ENCODE measurements at places on chromosomes 6 and 20.

DNA sequence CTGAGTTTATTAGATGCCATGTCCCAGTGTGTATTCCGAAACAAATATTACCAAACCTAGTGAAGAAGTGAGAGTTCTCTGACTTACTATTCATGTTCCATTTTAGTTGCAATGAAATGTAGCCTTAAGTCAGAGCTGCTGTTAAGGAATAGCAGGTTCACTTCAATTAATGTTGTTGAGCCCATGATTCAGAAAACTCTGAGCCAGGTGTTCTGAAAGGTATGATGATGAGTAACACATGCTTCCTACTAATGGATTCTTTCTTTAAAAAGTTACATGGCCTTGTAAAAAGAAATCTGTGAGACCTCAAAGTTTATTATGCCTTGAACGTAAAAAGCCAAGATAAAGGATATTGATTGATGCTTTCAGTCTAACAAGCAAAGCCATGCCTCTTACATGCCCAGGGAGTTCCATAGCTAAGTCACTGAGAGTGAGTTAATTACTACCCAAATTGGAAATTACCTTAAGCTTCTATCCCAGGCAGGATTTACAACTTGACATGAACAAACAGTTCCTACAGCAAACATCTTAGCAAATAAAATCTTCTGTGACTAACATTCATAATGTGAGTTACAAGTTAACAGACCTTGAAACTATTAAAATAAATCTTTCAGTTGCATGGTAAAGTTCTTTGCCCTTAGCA is 122.9 kb downstream of the AKAP7 start:
- no peak for DNase-seq

- DNase-seq: no peak
These were observed 2.9 kb upstream of the SLC22A1 start for GRCh38 chr6:160118620-160119229.

DNA sequence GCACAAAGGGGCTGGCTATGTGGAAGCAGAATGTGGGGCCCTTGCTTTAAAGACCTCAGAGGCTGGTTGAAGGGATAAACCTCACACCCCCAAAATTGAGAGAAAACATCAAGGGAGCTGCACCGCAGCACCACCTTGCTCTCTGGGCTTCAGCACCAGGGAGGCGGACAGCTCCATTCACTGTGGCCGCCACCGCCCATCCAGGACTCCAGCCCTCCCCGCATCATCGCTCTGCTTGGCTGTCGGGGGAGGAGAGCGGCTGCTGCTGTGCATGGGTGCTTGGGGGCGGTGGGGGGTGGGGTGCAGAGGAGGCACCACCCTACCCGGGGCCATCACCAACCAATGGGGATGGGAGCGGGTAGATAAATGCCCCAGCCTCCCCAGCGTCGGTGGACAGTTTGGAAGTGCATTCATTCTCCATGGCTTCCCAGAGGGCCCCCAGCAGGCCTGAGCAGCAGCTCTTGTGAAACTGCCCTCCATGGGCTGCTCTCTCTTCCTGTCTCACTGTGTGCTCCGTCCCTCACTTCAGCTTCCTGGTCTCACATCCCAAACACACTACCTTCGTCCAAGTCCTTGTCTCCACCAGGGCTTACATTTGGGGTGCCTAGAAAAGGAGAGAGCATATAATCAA is 75.7 kb upstream of the BHLHE23 start:
- DNase-seq: no peak

- no peak for DNase-seq
These were observed 575.3 kb downstream of the FRK start for GRCh38 chr6:115485400-115485799.

GRCh38 chr20:17838921-17839320 is 129.7 kb downstream of the SNX5 start:
- no peak for DNase-seq

GRCh38 chr6:9062596-9062995 is 627.3 kb upstream of the SLC35B3 start:
- no peak for DNase-seq

- no peak for DNase-seq
These were observed 44.3 kb downstream of the TFAP2C start for GRCh38 chr20:56673450-56673849.

DNA sequence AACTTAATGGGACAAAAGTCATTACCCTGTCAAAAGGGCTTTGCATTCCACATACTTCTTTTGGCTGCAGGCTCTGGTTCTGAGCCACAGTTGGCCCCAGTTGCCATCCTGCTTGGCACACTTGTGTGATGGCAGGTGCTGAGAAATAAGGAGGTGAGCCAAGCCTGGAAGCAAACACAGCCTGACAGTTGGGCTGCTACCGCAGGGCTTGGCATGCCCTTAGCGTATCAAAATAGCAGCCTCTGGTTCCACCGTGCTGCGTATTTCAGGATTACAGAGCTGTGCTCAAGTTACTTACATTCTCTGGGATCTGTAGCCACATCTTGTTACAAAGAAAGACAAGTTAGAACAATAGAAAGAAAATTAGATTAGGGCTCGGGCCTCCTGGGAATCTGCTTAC is 11.1 kb downstream of the MTHFD1L start:
- no peak for DNase-seq

DNA sequence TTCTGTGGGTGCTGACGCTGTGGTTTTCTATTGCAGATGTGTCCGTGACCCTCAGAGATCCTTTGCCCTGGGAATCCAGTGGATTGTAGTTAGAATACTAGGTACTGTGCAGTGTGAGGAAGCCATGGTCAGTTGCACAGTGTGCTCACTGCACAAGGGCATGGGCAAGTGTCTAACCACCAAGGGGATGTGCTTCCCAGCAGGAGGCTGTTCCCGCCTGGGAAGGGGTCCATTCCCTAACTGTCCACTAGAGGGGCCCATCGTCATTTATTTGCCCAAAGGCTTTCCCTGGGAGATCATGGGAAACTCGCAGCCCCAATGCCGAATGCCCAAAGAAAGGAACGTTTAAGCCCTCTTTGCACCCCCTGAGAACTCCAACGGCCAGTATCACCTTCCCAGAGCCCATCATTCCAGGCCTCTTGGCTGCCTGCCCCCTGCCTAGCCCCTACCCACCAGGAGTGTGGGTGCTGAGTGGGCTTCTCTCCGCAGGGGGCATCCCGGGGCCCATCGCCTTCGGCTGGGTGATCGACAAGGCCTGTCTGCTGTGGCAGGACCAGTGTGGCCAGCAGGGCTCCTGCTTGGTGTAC is 26.2 kb downstream of the SLCO4A1 start:
- peak; percentile 39 for DNase-seq

DNA sequence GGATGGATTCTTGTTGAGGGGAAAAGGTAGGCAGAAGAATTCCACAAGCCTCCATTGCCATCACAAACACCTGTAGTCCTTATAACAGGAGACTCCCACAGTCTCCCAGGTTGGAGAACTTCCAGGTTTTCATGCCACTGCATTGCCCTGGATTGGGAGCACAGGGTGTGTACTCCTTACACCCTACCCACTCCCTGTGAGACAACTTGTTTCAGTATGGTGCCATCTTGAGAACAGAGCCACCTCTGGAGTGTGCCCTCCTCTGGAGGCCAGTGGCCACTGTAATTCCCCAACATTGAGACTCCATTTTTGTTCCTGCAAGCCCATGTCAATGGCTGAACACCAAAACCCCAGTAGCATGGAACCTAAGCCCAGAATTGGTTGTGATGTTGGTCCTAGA is 123.5 kb upstream of the LAMA2 start:
- DNase-seq: no peak

GRCh38 chr6:5851261-5851757 is 155.4 kb downstream of the NRN1 start:
- no peak for DNase-seq

DNA sequence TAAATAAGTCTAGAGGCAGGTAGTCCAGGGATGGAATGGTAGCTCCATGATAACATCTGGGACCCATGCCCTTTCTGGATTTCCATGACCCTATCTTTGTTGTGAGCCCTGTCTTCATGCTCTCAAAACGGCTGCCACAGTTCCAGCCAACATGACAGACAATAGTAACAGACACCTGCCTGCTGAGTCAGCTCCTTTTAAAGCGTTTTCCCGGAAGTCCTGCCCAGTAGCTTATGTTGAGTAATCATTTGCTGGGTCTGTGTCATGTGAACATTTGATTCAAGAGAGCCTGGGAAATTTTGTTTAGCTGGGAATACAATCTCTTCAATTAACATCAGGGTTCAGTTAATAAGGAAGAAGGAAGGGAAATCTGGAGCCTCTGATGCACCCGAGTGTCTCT is 262.2 kb upstream of the SULF2 start:
- DNase-seq: no peak

DNA sequence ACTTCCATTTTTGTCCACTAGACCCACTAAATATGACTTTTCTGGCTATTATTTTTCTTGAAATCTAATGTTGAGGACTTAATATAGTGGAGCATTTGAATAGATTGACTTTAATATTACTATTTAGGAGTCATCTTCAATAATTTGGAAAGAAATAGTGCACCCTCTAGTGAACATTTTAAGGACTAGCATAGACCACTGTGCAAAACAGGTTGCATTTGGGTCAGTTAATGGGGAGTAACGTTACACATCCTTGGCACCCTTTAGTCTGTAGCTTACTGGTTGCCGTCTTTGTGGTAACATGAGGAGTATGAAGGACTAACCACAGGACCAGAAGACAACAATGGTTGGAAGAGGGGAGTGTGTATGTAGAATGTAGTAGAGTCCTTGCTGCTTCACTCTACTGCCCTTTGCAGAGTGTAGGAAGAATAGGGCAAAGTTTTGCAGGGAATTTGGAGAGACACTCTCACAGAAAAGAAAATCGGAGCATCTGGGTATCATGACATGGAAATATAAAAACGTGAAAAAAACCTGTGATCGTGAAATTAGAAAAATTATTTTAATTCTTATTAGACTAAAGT is 25.2 kb downstream of the RFPL4B start:
- no peak for DNase-seq

GRCh38 chr6:85419046-85419759 is 30.7 kb upstream of the NT5E start:
- no peak for DNase-seq

DNA sequence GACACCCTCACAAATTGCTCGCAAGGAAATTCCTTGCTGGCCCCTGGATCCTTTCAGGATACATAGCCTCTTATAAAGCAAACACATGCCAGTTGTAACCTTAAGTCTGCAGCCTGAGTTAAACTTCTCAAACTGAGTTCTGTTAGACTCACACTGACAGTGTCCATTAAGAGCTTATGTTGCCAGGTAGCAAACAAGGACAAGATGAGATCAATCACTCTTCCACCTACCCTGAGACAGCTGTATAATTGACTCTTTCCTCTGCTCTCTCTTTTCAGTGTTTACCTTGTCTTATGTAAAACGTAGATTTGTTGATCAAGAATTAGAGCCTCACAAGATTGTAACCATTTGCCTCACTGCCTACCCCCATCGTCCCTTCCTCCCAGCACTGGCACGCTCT is 359.8 kb downstream of the EPM2A start:
- no peak for DNase-seq

DNA sequence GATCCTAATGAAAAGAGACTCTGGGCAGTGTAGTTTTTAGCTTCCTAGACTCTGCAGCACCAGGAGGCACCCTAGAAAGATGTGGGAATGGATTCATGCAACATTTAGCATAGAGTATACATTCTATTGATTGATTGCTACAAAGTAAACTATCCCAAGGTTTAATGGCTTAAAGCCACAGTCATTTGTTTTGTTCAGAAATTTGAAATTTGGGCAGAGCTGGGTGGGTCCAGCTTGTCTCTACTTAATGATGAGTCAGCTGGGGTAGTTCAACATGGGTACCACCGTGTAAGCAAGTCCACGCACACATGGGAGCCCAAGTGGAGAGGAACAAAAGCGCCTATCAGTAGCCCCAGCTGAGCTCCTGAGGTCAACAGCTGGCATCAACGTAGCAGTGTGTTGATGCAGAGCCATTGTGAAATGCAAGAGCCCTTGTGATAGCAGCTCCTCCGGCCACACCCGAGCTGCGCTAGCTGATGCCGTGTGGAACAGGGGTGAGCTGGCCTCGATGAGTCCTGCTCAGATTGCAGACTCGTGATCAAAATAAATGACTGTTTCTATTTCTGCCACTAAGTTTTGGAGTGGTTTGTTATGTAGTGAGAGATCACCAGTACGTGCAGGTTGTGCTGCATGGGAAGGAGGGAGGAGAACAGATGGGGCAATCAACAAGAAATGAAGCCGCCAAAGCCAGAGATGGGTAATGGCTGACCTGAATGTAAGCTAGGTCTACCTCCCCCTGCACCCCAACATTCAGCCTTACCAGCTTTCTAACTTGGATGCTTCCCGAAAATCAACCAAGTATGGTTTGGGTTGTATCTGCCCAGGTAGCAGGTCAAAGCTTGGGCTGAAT is 45.7 kb upstream of the TRAF3IP2 start:
- DNase-seq: no peak

- no peak for DNase-seq
These were observed 77.5 kb upstream of the RIPOR2 start for GRCh38 chr6:25013246-25013645.

- no peak for DNase-seq
These were observed 13.1 kb downstream of the VSTM2L start for GRCh38 chr20:37915800-37916570.

DNA sequence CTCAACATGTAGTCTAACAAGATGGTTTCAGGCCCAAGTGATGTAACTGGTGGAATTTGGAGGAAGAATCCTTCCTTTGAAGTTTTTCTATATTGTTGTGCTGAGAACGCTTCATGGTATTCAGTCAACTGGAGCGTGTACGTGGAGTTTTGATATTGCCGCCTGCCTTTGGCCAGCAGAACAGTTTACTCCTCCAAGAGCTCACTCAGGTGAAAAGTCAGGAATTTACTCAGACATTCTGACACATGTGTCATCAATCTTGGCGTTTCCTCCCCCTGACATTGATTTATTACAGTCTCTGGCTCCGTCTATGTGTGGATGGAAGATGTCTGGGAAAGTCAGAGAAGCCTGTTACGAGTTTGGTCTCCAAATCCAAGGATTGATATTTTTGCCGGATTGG is 19.0 kb upstream of the TGM2 start:
- no peak for DNase-seq

GRCh38 chr20:112396-112795 is 24.9 kb downstream of the DEFB125 start:
- DNase-seq: no peak

DNA sequence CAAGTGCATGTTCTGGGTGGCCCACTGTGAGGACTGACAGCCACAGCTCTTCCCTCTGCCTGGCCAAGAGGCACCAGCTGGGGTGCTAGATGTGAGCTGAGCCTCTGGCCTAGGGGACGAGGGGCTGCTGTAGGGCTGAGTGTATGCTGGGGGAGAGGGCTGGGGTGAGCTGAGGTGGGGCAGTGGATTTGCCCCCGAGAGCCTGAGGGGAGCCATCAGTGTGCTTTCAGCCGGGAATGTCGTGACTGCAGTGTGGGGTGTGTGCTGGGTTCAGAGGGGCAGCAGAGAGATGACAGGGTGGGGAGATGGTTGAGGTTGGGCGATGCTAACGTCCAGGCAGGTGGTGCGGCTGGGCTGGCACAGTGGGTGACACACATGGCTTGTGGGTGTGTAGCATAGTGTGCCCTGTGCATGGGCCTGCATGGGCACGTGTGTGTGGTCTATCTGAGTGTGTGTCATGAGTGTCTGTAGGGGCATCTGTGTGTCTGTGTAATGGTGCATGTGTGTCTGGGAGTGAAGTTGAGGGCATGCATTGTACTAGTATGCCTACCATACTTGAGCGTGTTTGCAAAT is 46.0 kb upstream of the BLCAP start:
- DNase-seq: no peak

- no peak for DNase-seq
These were observed 109.4 kb upstream of the SNX9 start for GRCh38 chr6:157713451-157714152.
